ENCODE measurements at places on chromosomes 16 and 17.

DNA sequence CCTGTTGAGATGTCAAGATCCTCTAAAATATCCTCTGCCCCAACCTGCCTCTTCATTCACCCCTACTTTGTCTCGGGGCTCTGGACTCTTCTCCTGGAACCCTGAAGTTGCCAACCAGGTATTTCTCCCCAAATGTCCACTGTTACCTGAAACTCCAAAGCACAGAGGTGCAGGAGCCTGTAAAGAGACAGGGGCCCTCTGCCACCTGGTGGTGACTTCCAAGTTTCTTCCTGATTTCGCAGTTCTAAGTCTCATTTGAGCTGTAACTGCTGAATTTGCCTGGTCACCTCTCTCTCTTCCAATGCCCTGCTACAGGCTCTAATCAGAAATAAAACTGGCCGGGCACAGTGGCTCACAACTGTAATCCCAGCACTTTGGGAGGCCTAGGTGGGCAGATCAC, 77.1 kb upstream of the RCVRN start:
- DNase-seq: no peak

DNA sequence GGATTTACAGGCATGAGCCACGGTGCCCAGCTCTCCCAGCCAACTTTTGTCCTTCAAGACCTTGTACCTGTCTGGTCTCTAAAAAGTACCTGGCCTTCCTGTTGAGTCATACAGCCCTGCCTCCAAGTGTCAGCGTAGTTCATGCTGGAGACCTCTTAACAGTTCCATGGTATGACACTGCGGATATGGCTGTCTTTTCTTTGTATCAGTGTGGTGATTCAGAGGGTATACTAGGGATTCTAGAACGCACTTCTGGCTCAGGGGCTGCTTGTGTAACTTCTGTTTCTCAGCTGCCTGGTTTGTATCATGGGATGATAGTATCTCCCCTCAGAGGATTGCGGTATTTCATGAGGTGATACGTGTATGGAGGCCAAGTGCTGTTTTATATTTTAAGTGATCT, 2.0 kb upstream of the TMEM11 start:
- DNase-seq: no peak

GRCh38 chr16:57314161-57314785, 29.8 kb upstream of the PLLP start:
- DNase-seq: no peak

- DNase-seq: no peak
Observed at GRCh38 chr16:84321932-84322331, 27.3 kb downstream of the WFDC1 start.

All from inflammatory macrophage treated with lipopolysaccharide for 1 hour (primary cell).